Midbrain (tissue), 1 donor: ENCODE measurements at places on chromosomes 2 and 18.

- no peak for DNase-seq
These were observed 333.8 kb downstream of the ALK start for GRCh38 chr2:29587402-29588190.

DNA sequence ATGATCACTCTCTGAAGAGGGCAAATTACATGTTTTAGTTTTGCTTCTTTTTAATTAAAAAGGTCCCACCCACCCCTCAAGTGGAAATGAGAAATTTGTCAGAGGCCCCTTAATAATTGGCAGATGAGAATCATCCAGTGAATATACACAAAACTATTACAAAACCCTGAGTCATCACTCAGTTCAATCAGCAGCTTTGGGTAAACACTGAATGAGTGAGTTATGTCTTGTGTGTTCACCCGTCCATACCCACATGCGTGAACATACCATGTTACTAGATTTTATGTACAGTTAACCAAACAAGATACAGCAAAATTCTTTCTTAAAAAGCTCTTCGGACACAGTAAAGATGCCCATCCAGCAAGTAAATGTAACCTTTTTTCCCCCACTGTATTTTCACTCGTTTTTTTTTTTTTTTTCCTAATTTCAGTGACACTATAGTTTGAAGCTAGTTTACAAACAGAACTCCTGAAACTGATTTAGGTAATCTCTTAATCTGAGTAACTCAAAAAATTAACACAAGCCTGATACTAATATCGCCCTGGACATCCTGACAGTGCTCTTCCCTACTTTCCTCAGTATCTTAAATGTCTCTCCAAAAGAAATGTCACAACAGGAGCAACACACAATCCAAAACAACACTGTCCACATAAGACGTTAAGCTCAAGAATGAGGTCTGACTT, 1.4 kb downstream of the PSME4 start:
- no peak for DNase-seq

DNA sequence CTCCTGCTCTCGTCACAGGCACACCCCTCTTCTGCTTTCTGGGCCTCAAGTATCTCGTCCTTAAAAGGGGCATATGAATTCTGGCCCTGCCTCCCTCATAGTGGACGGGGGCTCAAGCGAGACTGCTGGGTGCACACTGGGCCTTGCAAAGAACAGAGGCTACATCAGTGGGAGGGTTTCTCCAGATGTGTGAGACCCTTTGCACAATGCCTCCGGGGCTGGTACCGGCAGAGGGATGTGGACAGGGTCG, 25.0 kb downstream of the CRACDL start:
- DNase-seq, result no peak

- no peak for DNase-seq
These were observed 186.0 kb downstream of the AFF3 start for GRCh38 chr2:99956232-99957030.
